ENCODE measurements at places on chromosomes 5 and 9.

DNA sequence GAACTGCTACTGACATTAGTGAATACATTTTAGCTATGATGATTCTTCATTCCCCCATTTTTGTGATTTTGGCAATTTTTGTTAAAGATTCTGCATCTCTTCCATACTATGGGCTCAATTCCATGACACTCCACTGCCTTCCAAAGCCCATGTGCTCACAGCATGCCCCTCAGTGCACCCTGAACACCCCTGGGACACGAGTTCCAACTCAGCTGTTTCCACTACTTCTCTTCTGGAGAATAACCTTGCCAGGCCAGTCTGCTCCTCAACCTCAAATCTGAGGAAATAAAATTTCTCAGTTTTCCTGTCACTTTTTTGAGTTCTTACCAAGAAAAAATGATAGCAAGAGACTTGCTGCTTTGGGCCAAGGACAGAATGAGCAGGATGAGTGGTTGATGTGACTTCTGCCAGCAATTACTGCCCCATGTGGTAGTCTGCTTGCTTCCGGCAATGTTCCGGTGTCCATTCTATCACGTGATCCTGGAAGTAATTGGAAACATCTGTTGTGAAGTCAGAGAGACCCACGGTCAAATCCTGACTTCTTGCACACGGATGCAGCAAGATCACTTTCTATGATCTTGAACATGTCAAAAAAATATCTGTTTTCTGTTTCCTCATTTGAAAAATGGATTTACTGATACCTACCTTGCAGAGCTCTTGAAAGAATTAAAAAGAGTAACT is 58.3 kb downstream of the EGFLAM start:
- no peak for DNase-seq

DNA sequence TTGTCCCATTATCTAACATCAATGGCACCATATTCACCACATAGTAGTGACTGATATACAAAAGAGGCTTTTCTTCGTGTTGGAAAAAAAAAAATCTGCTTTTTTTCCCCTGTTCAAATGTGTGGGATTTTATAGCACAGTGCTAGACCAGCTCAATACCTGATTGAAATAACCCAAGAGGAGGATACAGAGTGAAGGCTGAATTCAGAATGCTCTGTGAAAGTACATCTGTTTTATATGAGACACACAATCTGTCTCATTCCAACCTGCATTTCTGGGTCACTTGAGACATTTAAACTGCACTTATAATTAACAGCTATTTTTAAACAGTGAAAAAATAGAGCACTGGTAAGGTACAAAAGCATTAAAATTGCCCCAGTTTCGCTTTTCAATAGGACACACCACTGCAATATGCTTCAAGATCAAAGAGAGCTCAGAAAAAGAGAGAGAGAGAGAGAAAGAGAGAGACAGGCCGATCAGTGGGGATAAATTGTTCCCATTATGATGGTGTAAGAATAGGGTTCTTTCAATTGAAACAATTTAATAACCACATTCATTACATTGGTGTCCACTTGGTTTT is 179.3 kb downstream of the NR2F1-AS1 start:
- DNase-seq, result no peak

DNA sequence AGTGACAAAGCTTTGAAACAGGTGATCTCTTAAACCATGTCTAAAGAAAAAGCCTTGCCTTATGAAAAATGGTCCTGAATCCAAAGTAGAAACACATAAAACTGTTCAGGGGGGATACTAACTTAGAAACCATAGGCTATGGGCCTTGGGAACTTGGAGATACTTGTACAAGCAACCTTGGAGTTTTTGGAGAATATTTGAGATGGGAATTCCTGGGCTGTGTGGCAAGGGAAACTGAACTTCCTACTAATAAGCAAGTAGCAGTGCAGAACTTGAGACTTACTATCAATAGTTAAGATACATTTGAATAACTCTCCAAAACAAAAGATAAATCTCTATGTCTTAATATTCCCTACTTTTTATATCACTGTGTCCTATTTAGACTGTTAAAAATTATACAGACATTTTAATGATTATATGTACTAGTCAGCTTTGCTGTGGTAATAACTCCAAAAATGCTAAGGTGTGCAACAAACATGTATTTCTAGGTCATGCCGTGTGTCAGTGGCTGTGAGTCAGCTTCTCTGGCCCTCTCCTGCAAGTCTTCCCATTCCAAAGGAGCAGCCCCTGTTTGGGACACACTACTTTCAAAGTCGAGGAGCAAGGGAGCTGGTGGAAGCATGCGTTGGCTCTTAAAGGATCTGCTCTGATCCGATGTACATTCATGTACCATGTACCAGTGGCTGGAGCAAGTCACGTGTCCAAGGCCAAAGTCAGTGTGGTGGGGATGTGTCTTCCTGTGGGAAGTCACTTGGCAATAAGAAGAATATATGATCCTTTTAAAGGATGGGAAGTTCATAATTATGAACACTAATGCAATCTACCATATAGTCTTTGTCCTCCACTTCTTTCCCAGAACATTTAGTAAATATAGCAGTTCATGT is 39.6 kb downstream of the SNX30 start:
- DNase-seq, result no peak

DNA sequence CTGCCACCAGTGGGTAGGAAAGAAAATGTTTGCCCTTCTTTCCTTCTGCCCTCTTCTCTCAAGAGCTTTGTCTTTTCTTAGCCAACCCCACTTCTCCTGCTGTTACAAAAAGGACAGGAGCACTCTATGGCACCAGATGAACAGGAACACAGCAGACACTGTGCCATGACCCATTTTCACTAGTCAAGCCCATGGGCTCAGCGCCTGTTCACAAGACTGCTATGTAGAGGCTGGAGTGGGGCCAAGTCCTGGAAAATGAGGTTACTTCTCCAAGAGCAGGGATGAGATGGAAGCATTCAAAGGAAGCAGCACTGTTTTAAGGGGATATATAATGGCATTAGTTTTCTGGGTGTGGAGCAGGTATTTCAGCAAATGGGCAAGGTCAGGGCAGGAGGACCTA is 46.8 kb upstream of the GRAMD2B start:
- DNase-seq, result no peak

DNA sequence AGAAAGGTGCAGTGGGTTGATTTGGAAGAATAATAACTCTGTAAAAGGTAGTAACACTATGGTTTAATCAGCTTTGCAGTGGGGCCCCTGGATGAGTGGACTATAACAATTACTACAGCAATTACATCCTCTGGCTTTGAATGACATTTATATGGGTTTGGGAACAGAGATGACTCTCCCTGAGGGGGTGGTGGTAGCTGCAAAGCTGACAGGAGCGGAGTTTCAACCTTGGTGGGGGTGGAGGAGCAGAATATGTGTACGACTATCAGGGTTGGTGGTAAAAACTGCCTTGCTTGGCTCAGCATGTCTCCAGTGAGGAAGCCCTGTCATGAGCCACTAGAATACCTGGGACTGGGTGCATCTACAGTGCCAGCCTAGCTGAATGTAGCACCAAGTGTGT is 28.3 kb upstream of the NR3C1 start:
- DNase-seq, result no peak

DNA sequence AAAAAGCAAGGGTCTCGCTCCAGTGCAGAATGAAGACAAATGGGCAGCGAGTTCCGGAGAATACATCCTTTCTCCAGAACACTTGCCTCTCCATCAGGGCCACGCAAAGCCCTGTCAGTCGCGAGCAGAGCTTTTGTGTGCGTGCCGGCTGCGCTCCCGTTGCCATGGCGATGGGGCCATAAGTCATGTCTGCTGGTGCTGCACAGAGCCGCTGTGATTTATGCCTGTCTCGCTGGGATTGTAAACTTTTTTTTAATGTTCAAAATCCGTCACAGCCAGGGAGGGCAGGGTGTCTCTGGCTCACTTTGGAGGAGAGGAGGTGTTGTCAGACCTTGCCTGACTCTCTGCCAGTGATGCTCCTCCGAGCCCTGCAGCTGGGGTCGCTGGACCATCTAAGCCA is 272.7 kb downstream of the TRIM32 start:
- DNase-seq, result peak; percentile 34

GRCh38 chr5:146641941-146642340 is 126.0 kb upstream of the GPR151 start:
- DNase-seq, result no peak

GRCh38 chr9:83116026-83116425 is 53.1 kb upstream of the RASEF start:
- DNase-seq, result no peak

DNA sequence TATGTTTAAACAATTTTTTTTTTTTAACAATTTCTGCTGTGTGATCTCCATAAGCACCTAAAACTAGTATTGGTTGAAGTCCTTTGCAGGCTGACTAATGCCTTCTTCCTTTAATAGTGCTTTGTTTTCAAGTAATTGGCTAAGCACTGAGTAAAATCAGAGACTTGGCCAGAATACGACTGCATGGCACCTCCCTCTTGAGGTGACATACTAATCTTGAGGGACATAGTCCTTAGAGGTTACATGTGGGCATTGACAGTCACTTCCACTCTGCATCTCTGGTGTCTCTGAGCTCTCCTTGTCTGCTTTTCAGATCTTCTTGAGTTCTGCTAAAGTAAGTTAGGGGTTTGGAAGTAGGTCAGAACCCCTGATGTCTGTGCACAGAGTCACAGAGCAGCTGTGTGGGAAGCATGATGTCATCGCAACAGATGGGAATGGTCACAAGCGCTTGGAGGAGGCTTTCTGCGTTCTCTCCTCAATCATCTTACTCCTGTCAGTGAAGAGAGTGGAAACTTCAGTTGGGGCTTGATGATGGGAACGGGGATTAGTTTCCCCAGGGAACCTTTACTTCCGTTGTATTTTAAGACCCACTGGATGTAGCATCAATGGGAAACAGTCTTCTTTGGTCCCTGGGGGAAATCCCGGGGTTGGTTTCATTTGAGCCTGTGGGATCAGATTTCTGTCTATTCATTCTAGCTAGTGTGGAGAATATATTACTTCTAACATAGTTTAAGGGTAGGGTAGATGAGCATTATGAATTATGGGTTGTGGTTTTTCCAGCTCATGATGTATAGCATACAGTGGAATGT is 136.9 kb downstream of the ARHGAP26 start:
- no peak for DNase-seq

GRCh38 chr9:33142535-33142934 is 24.6 kb downstream of the B4GALT1 start:
- no peak for DNase-seq

DNA sequence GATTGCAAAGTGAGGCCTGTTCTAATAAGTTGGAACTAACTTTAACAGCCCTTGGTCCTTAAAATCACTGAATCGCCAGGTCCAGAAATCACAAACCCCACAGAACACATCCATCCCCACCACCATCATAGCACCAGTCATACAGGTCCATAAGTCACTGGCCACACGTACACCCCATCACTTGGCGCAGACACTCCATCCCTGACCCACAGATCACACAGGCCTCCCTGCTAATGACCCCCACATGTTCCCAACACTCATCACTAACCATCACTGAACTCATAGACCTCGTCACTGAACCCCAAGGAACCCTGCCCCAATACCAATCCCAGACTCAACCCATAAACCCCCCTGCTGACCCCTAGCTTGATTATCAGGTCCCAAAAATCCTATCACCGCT is 41.2 kb upstream of the ZNF300 start:
- DNase-seq, result no peak

DNA sequence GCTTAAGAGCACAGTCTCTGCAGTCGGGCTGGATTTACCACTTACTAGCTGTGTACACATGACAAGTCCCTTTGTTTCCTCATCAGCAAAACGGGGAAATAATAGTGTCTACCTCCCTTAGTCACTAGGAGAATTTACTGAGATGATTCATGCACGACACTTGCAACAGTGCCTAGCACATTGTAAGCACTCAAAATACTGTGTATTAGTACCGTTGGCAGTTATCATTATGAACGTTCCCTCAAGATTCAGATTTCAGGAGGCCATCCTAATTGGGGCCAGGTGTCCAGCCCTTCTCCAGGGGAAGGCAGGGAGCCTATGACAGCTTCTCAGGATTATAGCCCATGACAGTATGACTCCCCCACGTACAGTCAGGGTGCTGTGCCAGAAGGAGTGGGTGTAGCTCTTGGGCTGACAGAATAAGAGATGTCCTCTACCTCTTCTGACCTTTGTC is 164.3 kb downstream of the DOCK2 start:
- peak; percentile 9 for DNase-seq

DNA sequence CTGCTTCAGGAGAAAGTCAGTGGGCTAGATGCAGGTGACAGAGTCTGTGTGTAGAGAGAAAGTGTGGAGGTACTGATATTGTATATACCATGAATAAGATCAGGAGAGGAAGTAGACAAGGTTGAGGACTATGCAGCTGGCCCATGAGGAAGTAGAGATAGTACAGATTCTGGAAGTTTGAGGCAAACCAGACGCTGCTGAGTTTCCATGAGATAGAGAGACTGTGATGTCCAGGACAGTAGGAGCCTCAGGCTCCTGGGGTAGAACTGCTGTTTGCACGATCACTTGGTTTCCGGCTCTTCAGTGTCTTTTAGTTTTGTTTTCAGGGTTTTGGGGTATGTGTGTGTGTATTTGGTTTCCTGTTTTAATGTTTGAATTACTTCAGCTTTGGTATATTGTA is 13.6 kb downstream of the OTULINL start:
- peak; percentile 55 for DNase-seq

DNA sequence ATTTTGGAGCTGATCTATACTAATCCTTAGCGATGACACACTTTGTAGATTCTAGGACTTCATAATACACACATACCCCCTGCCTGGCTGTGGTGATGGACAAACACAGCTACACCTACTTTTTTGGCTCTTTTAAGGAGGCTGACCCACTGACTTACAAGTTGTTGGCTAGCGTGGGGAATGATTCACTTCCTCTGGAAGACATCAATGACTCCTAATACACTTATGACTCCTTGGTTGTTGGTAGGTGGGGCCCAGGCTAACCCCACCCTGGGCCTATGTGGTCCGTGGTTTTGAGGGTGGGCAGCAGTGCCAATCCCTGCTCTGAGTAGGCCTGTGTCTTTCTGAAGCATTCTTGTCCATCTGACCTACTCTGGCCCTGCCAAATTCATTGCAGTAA is 144.4 kb downstream of the SLC12A2 start:
- DNase-seq, result no peak

DNA sequence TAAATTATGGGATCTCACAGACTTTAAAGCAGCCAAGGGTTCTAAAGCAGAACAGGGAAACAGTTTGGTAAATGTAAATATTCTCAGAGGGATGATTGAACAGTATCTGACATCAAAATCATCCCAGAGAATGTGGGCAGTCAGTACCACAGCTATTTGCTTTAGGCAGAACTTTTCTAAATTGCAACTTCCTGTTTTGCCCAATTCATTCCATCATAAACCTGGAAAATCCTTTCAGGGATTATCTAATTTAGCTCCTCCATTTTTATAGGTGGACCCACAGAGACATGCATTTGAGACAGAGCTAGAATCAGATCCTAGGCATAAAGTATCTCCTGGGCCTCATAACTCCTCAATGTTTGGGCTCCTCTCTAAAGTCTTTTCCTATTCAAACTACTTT is 12.4 kb downstream of the NR6A1 start:
- no peak for DNase-seq

DNA sequence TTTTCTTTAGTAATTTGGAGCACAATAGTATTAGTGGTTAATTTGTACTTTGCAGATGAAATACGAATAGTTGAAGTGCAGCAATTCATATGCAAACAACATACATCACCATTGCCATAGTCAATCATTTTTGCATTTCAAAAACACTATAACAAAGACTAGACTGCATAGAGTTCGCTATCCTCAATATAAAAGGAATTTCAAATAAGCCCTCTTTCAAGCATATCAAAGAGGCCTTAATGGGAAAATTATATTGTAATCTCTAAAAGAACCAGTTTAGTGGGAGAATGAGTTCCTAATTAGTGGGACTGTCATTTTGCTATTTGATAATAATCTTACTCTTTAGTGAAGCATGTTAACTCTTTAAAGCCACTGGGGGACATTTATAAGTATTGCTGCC is 2302.3 kb upstream of the C9orf72 start:
- no peak for DNase-seq

GRCh38 chr9:72415163-72415562 is 50.2 kb upstream of the ZFAND5 start:
- no peak for DNase-seq

Measured in common myeloid progenitor, CD34-positive (primary cell).